ENCODE measurements at places on chromosomes 13 and 19.

DNA sequence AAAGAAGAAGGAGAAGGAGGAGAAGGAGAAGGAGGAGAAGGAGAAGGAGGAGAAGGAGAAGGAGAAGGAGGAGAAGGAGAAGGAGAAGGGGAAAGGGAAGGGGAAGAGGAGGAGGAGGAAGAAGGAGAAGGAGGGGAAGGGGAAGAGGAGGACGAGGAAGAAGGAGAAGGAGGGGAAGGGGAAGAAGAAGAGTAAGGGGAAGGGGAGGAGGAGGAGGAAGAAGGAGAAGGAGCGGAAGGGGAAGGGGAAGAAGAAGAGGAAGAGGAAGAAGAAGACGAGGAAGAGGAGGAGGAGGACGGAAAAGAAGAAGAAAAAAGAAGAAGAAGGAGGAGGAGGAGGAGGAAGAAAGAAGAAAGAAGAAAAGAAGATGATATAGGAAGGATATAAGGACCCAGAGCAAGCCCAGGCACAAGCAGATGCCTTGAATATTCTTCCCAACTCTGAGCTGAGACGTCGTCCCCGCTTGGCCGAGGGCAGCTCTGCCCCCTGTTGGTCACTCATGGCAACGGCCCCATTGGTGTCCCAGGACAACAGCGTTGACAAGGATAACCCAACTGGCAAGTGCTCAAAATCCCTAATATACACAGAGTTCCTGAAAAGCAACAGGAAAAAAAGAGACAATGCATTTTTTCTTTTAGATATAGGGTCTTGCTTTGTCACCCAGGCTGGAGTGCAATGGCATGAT is 30.6 kb upstream of the IGSF23 start:
- no peak for DNase-seq

DNA sequence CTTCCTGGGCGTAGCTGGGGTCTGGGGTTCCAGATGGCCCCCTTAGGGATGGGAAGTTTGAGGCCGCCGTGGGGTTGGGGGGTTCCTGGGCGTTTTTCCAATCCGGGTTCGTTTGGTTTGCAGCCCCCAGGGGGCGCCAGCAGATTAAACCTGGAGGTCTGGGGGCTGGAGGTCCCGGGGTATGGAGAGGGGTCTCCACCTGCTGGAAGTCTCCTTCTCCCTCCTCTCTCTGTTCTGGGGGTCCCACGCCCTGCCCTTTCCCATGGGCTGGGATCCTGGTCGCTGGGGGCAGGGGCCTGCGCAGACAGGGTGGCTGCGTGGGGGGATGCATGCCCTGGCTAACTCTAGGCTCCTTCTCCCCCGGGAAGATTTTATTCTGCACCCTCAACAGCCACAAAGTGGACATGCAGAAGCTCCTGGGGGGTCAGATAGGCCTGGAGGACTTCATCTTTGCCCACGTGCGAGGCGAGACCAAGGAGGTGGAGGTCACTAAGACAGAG is 899 bp downstream of the GIPC3 start:
- DNase-seq: peak; percentile 34

- DNase-seq: no peak
Observed at GRCh38 chr13:112783978-112784371, 94.1 kb downstream of the ATP11A start.

DNA sequence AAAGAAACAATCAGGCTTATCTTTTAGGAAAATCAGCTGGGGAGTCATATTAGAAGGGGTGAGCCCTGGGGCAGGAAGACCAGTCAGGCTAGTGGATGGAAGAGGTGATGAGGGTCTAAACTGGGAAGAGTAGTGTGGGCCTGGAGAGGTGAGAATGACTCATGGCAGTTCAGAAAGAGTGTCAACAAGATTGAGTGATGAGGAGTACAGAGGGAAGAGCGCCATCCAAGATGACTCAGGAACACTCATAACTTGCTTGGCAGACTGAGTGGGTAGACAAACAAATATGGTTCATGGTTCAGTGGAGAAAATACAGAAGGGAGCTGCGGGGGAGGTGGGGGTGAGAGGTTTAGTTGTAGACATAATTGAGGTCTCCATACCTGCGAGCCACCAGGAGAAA is 17.3 kb upstream of the CLDN10 start:
- no peak for DNase-seq

DNA sequence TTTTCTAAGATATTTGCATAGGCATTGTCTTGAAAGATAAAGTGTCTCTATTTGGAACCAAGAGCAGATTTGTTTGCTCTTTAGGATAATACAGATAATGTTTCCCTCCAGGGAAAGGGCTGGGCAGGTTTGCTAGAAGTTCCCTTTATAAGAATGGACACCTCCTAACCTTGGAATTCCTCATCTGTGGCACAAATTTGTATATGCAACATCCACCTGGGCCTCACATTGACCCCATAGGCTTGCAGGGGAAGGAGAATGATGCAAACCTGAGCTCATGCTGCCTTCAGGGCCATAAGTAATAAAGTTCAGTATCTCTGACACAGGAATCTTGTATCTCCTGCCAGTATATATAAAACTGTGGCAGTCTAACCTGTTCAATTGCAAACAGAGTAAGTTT is 508.4 kb upstream of the MIR17HG start:
- DNase-seq: no peak

GRCh38 chr13:36154567-36155291 is 23.5 kb upstream of the DCLK1 start:
- DNase-seq: no peak
